Stimulated activated CD4-positive, alpha-beta T cell treated with anti-CD3 and anti-CD28 coated beads, Interleukin-4, amount 100 ng/mL, for 4 hours (primary cell): ENCODE measurements at places on chromosomes 4 and X.

GRCh38 chrX:10199212-10199611, 42.4 kb downstream of the CLCN4 start:
- no peak for DNase-seq

DNA sequence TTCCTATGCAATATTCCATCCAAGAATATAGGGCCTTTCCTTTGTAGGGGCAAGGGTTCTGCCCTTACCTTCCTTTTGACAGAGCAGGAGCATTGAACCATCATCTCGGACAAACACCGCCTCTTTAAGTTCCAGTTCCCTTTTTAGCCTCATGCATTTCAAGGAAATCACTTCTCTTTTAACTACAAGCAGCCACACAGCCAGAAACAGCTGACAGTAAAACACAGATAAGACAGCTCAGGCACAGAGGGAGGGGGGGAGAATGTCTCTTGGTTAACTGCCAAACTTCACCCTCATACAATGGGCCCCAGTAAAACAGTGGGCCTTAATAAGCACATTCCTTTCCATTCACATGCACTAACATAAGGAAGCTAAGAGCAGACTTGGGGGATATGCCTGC, 648.3 kb downstream of the GABRG1 start:
- no peak for DNase-seq

GRCh38 chrX:20061855-20062254, 54.9 kb downstream of the MAP7D2 start:
- DNase-seq, result no peak

DNA sequence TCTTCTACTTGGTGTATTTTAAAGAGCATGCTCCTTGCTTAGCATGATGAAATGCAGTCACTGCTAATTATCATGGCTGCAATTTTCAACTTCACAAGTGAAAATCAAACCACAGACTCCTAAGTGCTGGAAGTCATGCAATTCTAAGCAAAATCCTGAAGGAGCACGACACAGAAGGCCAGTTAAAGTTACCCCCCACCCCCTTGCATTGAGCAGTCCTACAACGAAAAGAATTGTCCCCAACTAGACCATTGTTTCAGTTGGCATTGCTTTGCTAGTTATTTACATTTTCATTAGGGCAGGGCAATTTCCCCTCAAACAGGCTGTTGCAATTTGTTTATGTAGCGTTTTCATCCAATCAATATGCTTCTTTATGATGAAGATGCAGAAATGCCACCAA, 321.2 kb downstream of the PCDH7 start:
- DNase-seq, result no peak

DNA sequence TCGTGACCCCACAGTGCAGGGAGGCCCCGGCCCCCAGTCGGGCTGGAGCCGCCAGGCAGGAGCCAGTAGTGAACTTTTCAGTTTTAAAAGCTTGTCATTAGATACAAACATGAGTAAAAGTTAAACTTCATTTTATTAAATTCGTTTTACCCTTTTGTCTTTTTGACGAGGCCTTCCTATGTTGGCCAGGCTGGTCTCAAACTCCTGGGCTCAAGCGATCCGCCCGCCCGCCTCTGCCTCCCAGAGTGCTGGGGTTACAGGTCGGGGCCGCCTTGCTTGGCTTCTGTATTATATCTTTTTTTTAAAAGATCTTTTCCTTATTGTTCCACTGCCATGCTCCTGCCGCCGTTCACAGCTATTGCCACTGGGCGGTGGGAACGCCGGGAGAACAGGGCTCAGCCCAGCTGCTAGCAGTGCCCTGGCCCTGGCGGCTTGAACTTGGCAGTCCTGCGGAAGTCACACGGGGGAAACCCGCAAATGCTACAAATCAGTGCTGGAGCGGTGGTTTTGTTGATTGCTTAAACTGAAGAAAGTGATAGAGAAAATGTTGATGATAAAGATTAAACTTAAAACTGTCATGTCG, 968 bp upstream of the NELFA start:
- DNase-seq, result peak; percentile 40

DNA sequence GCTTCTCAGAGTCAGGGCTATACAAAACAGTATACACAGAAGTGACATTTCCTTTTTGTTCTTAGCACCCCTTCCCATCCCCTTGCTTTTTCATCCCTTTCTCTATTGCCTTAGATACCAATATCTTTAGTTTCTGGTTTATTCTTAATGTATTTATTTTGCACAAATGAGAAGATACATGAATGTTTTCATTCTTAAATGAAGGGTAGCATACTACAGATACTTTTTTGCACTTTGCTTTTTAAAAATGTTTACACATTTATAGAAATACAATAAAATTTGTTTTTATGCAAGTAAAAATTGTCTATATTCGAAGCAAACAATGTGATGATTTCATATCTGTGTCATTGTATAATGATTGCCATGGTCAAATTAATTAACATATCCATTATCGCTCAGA, 33.1 kb downstream of the TSPAN7 start:
- DNase-seq, result no peak

DNA sequence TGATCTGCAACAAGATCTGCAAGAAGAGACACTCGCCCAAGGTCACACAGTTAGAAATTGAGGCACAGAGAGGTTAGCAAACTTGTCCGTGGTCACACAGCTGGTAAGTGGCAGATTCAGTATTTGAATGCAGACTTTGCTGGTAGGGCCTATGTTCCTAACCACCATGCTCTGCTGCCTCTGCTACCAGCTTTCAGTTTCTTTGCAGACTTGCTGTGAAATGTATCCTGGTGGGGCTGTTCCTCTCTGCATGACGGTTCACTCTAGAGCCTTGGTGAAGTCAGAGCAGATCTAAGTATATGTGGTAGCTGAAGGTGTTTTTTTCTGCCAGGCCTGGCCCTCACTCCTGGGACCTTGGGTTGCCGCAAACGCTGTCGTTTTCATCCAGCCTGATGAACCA, 87.1 kb downstream of the BEND2 start:
- no peak for DNase-seq
